ENCODE measurements at places on chromosomes 5 and 9.

GRCh38 chr9:116313638-116314037 lies 160.0 kb downstream of the PAPPA start:
- DNase-seq = no peak

DNA sequence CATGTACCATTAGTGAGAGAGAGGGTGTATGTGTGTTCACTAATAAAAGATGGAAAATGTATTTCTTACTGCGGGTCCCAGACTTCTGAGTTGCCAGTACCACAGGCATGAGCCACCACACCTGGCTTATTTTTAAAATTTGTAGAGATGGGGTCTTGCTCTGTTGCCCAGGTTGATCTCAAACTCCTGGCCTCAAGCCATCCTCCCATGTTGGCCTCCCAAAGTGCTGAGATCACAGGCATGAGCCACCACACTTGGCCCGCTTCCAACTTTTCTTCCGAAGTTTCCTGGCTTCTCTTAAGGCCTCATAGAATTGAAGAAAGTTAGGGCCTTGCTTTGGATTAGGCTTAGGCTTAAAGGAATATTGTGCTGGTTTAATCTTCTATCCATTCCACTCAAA lies 40.4 kb upstream of the F2RL2 start:
- no peak for DNase-seq

DNA sequence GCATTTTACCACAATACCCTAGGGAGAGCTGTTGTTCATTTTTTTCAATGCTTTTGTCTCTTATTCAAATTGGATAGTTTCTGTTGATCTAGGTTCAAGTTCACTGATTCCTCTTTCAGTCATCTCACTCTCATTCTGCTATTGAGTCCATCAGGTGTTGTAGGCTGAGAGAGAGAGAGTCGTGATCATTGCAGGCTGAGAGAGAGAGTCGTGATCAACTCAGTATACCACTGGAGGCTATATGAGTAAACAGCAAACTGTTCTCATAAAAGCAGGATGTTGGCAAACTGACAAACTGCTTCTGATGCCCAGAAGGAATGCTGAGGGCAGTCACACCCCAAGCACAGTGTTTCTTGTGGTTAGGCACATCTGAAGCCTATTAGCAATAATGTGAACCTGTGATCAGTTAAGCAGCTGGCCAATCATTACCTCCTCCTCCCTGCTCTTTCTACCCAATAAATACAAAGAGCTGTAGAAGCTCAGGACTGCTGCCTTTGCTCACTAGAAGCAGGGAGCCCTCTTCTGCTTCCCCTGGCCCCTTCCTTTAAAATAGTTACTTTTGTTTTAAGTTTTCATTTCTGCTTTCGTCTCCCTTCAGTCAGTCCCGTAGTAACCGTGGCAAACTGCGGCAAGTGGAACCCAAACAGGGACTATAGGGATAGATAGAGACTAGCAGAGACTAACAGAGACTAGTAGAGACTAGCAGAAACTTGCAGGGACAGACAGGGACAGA lies 476.1 kb upstream of the ACO1 start:
- DNase-seq = no peak

DNA sequence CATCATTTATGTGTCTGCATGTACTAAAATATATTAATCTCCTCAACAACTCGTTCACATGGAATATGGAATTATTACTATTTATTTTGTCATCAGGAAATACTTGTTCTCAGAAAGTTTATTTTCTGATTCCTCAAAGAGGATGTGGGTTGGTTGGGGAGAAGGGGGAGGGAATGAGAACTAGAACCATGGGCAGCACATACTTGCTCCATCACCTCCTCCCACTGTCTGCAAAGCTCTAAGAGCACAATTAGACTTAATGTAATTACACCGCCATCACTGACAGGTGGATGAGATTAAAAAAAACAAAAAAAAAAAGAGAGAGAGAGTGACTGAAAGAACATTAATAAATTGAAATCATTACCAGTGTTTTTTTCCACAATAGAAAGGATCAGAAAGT lies 98.2 kb downstream of the OXCT1 start:
- no peak for DNase-seq

- no peak for DNase-seq
These were observed 25.4 kb downstream of the GPR21 start for GRCh38 chr9:123058834-123059233.

GRCh38 chr5:149993471-149993870 lies 7.0 kb downstream of the TIGD6 start:
- DNase-seq = no peak

DNA sequence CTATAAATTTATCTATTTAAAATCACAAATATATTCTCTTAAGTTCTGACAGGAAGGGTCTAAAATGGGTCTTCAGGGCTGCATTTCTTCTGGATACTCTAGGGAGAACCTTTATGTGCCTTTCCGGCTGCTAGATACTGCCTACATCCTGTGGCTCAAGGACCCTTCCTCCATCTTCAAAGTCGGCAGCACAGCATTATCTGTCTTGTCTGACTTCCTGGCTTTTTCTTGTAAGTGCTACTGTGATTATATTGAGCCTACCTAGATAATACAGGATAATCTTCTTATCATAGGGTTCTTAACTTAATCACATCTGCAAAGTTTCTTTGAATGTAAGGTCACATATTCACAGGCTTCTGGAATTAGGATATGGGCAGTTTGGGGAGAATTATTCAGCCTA lies 943.8 kb upstream of the TYRP1 start:
- no peak for DNase-seq

- no peak for DNase-seq
These were observed 939.1 kb upstream of the ACO1 start for GRCh38 chr9:31445357-31445756.

GRCh38 chr5:143558048-143558447 lies 154.6 kb upstream of the NR3C1 start:
- DNase-seq = no peak

GRCh38 chr5:124649491-124650146 lies 96.8 kb downstream of the ZNF608 start:
- peak; percentile 58 for DNase-seq

DNA sequence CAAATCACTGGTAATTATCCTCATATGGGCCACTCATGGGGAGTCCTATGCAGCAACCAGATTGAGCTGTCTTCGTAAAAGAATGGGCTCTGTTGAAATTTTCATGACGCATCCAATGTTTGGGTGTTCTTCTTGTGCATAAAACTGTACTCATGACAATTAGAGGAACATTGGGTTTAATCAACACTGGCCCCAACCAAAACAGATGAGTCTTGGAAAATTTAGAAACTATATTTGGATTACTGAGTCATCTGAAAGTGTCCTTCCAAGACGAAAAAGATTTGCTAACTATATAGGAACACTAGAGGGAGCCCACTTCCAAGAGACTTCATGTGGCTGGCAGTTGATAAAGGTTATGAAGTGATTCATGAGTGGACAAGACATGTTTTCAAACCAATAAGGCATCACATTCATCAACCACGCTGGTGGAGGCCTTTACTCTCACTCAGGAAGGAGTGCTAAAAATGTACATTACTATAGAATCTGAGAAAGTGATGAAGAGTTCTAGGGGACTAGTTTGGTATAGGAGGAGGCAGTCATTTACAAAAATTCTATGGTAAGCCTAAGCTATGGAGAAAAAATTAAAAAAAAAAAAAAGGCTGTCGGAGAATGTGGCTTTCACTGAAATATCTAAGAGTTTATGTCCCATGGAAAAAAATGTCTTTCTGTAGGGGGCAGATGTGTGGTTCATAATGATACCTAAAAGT lies 313.5 kb downstream of the PRDM9 start:
- no peak for DNase-seq

DNA sequence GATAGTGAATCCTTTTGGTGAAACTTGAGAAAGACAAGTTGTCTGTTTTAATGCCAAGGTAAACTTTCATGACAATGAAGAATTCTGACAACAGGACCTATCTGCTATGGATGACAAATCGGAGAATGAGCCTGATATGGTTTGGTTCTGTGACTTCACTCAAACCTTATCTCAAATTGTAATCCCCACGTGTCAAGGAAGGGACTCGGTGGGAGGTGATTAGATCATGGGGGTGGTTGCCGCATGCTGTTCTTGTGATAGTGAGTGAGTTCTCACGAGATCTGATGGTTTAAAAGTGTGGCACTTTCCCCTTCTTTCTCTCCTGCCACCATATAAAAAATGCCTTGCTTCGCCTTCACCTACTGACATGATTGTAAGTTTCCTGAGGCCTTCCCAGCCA lies 1964.1 kb upstream of the CDH9 start:
- no peak for DNase-seq

DNA sequence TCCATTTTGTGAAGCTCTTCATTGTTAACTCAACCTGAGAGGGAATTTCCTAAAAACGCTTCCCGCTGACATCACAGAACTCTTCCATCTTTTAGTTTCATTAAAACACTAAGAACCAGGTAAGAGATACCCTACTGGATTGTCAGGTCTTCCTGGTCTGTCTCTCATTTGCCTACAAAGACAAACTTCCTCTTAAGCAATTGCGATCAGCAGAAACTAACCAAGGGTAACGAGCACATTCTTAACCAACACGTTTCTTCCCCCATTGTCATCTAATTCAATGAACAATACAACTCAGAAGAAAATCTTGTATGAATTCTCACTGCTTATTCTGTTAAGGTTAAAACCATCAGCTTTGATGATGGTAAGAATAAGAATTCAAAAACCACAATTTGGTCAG lies 6.6 kb downstream of the FBXW11 start:
- DNase-seq = no peak

GRCh38 chr9:88722753-88723152 lies 187.8 kb downstream of the NXNL2 start:
- DNase-seq = no peak

GRCh38 chr5:125798307-125798706 lies 624.9 kb upstream of the GRAMD2B start:
- DNase-seq = no peak

GRCh38 chr5:88676637-88677375 lies 206.2 kb downstream of the MEF2C start:
- no peak for DNase-seq
